GM20000 (cell line): ENCODE measurements at places on chromosomes 5 and 9.
A peak's percentile ranks its signal among the peaks of the same experiment; 100 is the strongest.

DNA sequence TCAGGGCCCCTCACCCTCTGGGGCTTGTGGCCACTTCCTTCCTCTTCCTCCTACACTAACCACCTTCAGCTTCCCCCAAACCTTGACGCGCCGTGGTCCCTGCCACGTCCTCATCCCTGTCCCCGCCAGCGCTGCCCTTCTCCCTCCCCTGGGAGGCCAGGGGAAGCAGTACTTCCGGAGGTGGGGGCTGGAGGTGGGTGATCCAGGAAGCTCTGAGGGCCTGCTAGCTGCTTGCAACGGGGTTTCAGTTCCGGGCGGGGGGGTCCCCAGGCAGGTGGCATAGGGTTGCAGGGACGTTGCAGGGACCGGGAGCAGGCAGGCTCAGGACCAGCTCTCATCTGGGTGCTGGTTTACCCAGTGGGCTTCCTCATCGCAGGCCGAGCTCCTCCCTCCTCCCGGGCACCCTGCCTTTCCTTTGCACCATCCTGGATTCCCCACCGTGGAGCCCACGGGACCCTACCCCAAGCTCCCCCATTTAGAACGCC is 70.0 kb downstream of the RXRA start:
- DNase-seq = peak; percentile 70

- DNase-seq = peak; percentile 61
Observed at GRCh38 chr5:74865804-74866595, at the start of gene FAM169A. Gene FAM169A (minus strand): TSS chr5:74866387. CDS start chr5:74841676, 24,711 bp downstream.

DNA sequence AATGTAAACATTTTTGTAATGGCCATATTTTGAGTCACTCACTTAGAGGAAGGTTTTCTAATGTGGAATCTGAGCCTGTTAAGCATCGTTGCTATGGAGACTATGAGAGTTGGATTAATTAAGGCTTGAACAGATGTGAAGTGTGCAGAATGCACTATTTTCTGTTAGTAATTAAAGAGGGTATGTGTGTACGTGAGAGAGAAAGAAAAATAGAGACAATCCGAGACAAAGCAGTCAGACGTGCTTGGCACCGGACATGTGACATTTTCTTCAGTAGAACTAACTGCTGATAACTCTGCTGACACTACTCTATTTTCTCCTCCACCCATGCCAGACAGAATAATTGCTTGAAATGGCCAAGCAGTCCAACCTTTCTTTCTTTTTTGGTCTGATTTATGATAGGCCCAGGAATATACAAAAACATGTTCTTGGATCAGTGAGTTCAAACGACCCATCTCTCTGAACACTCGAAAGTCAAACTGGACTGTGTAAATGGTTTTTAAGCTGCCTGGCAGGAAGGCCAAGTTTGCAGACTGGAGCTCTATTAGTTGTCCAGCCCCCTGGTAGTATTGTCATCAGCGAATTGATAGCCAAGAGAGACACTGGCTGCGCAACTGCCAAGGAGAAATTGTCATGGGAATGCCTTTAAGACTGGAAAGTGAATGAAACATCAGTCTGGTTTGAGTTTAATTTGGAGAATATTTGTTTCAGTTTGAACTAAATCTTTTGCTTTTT is 322.1 kb downstream of the ARHGEF28 start:
- no peak for DNase-seq

GRCh38 chr9:93292288-93292615 is 108.3 kb downstream of the WNK2 start:
- DNase-seq = peak; percentile 31

- DNase-seq = no peak
Observed at GRCh38 chr5:174545926-174546325, 178.5 kb upstream of the MSX2 start.

GRCh38 chr5:14413331-14413750 is 168.3 kb upstream of the OTULINL start:
- no peak for DNase-seq

DNA sequence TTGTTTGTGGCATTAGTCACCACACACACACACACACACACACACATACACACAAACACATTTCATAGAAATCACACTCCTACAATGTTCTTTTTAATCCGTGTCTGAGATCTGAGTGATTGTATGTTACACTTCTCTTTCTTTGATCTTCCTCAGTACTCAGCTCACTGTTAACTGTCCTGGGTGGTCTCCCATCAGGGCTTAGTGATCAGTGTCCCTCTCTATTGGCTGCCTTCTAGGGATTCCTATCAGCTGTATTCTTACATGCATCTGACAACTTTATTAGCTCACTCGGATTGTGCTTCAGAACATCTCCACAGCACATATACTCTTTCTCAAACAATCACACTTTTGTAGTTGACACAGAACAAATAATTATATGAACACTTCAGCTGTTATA is 170.2 kb upstream of the POU5F2 start:
- no peak for DNase-seq

- DNase-seq = no peak
Observed at GRCh38 chr9:134707031-134707680, 65.6 kb downstream of the COL5A1 start.

- no peak for DNase-seq
Observed at GRCh38 chr9:105306351-105307140, 62.1 kb downstream of the SLC44A1 start.

DNA sequence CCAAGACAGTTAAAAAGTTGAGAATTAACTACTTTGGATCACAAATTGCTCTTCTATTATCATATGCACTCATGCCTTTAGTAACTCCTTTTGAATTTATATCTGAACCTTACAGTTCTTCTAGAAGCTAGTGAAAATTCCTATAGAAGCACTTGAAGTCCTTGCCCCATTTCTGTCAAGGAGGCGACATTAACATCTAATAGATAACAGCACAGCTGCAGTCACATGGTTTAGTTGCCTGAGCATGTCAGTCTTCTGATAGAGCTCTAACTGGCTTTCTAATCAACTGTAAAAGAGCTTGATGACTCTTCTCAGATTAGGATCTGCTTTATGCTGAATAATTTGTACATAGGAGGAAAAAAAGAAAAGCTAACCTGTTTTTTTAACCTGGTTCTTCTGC is 9.0 kb downstream of the RFESD start:
- no peak for DNase-seq

DNA sequence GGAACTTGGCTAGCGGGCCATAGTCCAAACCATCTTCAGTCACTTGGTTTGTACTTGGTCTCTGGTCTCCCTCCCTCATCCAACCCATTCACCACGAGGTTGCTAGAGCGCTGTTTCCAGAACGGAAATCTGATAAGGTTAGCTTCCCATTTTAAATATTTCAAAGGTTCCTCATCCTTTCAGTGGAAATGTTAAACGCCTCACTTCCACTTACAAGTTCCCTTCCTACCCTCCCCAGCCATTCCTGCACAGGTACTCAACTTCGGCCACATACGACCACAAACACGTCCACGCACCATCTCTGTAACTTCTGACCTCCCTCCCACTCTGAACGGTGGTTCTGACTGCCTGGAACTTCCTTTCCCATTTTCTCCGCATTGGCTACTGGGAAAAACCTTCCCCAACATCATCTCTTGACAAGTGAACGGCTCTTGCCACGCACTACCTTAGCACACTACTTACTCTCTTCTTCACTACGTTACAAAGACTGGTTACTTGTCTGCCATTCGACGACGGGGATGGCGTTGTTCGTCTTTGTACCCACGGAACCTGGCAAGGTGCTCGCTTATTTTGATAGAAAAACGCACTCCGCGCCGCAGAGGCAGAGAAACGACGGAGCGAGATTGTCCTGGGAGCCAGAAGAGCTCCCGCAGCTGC is 629 bp downstream of the CCNH start:
- peak; percentile 3 for DNase-seq

- no peak for DNase-seq
Observed at GRCh38 chr5:149729150-149729549, 960 bp upstream of the PPARGC1B start.

DNA sequence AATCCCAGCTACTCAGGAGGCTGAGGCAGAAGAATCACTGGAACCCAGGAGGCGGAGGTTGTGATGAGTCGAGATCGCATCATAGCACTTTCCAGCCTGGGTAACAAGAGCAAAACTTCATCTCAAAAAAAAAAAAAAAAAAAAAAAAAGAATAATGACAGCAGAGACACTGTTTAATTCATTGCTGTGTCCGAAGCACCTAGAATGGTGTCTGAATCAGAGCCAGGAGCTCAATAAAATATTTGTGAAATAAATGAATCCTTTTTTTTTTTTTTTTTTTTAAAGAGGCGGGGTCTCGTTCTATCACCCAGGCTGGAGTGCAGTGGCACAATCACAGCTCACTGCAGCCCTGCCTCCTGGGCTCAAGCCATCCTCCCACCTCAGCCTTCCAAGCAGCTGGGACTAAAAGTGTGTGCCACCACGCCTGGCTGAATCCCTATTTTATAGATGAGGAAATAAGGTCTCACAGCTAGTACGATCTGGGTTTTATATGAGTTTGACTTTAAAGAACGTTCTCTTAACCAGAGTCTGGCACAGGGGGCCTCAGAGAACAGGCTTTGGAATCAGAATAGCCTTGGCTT is 47.8 kb downstream of the THOC3 start:
- no peak for DNase-seq

- DNase-seq = no peak
Observed at GRCh38 chr9:21683484-21684175, 118.8 kb upstream of the MTAP start.

DNA sequence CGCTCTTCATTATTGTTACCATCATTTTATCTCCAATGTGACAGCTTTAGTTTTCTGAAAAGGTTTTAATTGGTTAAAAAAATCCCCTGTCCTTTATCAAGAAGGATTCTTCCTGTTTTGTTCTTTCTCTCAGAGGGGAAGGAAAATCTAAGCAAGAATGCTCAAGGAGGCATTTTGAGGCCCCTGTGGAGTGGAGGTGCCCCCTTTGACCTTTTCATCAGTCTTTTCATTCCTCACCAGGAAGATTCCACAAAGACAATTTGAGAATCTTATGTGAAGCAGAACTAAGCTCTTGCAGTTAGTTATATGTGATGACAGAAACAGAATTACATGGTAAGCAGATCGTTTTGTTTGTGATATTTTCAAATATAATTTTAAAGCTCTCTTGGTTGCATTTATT is 489.6 kb downstream of the MAN2A1 start:
- DNase-seq = no peak

GRCh38 chr5:142020122-142020659 is 7.4 kb upstream of the GNPDA1 start:
- no peak for DNase-seq

DNA sequence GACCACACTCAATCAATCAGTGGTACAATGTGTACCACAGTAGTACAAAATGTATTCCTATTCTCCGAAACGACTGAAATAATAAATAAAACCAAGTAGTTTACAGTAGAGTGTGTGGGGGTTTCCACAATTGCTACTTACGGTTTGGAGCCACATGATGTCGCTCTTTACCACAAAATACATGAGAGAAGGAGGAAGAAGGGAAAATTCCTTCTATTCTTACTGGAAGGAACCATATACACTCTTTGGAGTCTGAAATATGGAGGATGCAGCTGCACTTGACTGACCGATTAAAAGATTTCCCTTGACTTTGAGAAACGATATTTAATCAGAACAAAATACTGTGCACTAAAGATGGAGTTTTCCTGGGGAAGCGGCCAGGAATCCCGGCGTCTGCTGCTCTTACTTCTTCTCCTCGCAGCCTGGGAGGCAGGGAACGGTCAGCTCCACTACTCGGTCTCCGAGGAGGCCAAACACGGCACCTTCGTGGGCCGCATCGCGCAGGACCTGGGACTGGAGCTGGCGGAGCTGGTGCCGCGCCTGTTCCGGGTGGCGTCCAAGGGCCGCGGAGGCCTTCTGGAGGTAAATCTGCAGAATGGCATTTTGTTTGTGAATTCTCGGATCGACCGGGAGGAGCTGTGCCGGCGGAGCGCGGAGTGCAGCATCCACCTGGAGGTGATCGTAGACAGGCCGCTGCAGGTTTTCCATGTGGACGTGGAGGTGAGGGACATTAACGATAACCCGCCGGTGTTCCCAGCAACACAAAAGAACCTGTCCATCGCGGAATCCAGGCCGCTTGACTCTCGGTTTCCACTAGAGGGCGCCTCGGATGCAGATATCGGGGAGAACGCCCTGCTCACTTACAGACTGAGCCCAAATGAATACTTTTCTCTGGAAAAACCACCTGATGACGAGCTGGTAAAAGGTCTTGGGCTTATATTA is at the start of gene PCDHA4:
PCDHA4 (plus strand) TSS at position 235 of the 942 bp plus-strand sequence.
- DNase-seq = no peak

DNA sequence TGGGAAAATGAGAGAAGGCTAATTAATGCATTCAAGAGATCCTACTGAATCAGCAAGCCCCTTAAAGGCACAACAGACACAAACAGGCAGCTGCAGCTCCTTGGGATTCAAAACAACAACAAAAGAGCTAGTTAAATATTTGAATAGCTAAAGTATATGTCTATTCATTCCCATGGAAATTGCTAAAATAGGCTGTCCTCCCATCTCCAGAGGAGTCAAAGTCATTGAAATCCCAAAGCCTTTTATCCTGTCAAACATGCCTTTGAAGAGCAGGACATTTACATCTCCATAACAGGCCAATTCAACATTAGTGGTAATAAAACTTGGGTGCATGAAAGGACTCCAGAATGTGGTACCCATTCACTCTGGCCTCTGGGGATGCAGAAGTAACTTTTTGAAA is 177.4 kb downstream of the NTRK2 start:
- DNase-seq = no peak

DNA sequence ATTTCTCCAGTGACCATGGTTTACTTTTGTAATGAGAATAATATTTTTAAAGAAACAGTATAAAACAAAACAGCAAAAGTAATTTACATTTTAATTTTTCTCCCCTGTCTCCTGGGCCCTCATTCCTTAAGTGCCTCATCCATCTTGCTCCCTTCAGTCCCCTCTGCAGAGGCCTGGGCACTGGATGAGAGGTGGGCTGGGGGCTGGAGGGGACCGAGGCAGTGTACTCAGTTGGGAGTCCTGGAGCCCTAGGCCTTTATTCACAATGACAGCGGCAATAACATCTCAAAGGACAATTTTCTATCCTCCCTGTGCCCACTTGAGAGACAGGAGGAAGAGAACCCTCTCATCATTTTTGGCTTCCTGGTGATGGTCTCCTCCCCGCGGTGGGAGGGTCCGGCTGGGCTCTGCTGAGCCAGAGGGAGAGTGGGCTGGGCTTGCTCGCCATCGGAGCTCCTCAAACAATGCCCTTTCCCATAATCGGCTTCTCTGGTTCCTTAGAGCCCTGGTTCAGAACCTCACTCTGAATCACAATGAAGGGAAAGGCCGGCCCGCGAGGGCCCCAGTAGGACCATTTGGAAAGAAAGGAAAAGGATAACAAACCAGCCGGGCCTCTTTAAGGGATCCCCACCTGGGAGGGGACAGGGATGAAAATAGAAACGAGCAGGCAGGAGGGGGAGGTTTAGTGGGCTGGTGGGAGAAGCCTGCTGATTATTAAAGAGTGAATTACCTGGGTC is 9.7 kb upstream of the SMIM32 start:
- DNase-seq = no peak

DNA sequence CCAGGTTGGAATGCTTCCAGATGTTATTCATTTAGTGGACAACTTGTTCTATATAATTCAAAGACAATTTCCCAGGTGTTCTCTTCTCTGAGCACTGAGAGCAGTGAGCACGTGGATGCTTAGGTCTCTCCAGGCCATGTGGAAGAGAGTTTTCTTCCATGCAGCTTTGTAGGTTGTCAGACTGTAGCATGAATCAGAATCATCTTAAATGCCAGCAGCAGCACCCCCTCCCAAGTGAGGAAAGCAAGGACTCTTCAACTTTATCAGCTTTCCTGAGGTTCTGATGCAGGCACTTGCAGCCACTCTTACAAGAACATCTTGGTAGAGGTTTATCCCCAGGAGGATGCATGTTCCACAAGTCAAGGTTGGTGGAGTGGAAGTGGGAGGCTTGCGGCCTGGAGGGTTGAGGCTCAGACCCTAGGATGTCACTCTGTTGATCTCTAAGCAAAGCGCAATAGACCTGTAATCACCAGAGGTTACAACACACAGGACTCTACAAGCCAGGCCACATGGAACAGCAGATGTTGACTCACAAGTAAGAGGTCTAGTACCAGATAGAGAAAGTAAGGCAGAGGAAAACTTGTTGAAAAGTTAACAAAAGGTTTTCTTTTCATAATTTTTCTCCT is 47.7 kb downstream of the UGCG start:
- no peak for DNase-seq
